ENCODE measurements at places on chromosomes 16 and 17.

DNA sequence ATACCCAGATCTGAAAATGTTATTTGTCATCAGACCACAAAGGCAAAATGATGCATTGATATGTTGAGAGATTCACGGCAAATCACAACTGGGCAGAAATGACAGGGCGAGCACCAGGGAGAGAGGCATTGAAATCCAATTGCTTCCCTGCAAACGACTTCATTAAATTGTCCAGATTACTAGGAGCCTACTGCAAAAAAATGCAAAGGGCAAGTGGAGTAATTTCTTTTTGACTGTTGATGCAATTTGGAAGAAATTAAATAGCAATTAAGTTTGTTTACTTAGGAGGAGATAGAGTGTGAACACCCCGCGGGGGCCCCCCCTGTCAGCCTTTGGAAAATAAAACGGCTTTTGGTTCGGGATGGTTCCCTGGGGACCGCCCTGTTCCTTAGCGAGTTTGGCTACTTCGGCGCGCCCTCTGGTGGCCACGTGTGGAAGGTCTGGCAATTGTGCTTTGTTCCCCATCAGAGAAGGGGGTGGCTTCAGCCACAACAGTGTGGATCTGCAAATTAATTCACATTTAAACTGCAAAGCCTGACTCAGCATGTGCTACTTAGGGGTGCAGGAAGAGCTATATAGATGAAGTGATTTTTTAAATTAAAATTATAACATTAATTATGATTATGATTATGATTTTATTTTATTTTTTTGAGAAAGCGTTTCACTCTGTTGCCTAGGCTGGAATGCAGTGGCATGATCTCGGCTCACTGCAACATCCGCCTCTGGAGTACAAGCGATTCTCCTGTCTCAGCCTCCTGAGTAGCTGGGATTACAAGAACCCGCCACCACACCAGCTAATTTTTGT, 14.5 kb upstream of the TMC7 start:
- DNase-seq = peak; percentile 52

DNA sequence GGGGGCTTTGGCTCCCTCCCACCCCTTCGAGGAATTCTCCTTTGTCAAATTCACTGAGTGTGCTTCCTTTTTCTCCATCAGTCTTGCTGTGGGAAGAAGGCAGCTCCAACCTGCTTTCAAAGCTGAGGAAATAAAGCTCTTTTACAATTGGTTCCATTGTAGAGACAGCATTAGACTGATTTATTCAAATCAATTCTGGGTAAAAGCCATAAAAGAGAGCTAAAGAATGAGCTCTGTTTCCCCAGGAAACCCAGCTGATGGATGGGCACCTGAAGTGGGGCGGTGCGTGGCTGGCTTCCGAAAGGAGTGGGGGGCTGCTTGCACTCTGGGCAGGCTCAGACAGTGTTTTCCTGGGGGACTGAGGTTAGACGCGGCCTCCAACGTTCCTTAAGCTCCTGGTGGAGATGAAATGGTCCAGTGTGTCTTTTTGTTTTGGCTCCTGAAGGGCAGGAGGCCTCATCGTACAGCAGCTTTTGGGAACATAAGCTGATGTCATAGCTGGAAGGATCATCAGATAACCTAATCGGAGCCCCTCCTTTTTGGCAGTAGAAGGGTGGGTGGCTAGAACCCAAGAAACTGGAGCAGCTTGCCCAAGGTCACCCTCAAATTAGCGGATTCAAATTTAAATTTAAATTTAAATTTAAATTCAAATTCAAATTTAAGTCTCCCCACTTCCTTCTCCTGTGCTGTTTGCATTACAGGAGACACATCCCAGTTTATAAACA, 128.5 kb upstream of the EEF2KMT start:
- DNase-seq = no peak

DNA sequence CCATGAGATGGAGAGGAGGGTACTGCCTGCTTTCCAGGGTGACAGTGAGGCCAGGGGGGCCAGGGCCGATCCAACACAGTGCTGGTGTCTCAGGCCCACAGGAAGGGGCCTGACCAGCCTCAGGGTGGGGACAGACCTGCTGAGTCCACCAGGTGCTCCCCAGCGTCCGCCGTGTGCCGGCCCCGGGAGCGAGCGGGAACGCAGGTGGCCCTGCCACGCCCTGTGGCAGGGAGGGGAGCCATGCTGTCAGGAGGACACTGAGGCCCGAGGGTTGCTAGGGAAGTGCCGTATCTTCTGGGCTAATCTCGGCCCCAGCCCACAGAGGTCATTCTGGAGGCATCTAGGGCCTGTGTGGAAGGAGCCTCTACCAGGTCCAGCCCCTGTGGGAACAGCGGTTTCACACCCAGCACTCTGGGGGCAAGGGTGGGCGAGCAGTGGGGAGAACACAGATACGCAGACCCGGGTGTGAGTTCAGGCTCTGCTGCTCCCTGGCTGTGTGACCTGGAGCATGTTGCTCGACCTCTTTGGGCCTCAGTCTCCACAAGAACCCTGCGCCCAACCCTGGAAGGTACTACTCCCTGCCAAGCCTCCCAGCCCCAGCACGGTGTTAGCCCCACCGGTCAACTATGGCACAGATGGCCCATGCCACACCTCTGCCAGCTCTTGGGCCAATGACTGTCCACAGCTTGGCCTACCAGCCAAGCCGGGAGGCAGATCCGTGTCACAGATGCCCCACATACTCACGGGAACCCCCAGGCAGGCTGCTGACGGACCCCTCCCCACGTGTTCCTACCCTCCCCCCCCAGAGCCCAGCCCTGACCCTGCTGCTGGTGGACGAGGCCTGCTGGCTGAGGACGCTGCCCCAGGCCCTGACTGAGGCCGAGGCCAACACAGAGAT, 43.9 kb upstream of the ZC3H18 start:
- no peak for DNase-seq

DNA sequence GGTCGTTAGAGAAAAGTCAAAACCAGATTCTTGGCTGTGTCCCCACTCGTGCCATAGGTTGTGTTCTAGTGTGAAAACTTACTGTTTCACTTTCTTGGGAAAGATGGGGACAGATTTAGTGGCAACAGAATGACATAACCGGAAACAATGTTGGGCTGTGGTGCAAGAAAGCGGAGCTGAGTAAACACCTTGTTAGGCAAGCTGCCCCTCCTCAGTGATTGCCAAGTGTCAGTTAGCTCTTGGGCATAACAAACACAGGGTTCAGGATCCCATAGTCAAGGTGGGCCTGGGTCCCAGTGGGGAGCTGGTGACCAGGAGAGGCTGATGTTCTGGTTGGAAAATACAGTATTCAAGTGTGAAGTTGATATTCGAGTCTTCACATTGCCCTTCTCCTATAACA, 15.4 kb downstream of the UBN1 start:
- DNase-seq = no peak

DNA sequence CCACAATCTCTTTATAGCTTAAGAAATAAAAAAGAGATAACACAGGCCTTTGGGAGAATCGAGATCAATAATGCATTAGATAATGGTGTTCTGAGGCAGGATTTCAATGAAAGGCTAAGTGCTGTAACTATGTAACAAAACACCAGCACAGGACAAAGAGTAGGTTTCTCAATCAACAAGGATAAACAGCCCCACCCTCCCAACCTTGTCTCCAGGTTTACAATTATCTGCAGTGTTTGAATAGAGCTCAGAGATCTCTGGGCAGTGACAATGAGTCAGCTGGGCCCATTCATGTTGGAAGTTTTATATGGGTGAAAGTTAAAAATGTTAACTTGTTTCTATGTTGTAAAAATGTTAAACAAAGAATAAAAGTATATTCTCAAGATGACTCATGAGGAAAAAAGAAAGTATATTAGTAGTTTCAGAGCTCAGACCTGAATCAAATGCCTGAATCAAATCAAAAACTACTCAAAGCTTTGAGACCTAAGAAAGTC, 17.0 kb upstream of the KRT20 start:
- DNase-seq = no peak

- peak; percentile 14 for DNase-seq
Observed at GRCh38 chr17:18076936-18077335, 10.8 kb upstream of the DRG2 start.

- no peak for DNase-seq
Observed at GRCh38 chr17:41223821-41224220, 2.6 kb upstream of the KRTAP9-2 start.

DNA sequence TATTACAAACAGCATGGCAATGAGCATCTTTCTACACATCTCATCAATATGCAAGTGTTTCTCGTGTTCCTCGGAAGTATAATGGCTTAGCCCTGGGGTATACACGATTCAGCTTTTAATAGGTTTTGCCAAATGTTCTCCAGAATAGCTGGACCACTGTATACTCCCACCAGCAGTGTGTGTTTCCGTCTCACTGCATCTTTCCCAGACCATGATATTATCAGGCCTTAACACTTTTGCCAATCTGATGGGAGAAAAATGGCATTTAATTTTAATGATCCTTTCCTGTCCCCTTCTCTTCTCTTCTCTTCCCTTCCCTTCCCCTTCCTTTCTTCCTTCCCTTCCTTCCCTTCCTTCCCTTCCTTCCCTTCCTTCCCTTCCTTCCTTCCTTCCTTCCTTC, 30.8 kb downstream of the PRKCB start:
- no peak for DNase-seq

- DNase-seq = no peak
Observed at GRCh38 chr17:77907497-77908461, 50.7 kb upstream of the TNRC6C start.

DNA sequence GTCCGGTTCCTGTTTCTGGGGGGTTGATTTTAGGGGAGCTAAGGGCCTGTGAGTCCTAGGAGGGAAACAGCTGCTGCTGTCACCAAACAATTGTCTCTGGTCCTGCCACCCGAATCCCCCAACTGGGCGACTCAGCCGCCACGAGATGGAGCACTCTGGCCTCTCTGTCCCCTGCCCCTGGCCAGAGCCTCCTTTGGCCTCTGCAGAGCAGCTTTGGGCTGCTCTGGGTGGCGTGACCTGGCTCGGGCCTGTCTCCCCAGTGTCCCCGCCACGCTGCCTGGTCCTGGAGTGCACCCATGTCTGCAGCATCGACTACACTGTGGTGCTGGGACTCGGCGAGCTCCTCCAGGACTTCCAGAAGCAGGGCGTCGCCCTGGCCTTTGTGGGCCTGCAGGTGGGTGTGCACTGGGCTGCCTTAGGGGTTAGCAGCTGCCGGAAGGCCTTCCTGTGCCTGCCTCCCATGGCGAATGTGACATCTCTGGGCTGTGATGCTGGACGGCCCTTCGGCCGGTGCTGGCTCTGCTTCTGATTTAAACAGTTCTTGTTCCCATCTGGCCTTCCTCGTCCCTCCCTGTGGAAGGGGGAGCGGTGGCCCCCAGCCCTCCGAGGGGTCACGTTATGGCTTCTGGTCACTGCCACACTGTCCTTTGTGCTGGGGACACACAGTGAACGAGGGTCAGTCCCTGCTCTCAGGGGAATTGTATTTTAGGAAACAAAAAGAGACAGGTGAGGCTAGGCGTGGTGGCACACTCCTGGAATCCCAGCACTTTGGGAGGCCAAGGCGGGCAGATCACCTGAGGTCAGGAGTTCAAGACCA, 11.6 kb upstream of the RNF213 start:
- no peak for DNase-seq

DNA sequence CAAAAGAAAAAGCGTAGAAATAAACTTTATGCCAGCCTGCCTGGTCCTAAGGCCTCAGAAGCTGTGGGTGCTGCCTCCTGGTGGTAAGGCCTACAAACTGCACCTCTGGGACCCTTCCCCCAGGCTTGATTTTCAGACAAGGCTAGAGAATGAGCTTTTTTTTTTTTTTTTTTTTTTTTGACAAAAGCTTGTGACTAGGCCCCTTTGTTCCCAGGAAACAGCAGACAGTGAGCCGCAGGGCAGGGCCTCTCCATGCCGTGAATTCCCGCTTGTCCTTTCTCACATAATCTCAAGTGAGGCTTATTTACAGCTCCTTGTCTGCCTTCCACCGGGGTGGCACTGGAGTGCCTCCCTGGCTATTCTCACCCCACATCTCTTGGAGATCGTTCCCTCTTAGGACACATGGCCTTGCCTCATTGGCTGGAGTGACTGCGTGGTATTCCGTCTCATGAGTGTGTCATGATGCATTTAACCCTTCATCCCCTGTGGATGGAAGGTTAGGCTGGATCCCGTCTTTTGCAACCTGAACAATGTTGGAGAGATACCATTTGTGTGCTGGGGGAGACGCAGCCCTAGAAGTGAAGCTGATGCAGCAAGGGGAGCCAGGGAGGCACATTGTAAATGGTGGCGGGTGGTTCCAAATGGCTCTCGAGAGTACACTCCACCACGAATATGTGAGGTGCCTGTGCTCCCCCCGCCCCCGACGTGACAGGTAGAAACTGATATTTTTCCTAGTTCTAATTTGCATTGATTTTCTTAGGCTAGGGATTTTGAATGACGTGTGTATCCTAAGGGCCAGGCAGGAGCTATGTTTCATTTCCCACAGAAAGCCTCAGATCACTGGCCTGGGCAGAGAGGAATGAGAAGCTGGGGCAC, 49.6 kb downstream of the USP22 start:
- peak; percentile 51 for DNase-seq

GRCh38 chr17:74200112-74200511, 3.4 kb upstream of the RPL38 start:
- DNase-seq = no peak

GRCh38 chr17:50909765-50910605, 43.8 kb upstream of the TOB1 start:
- DNase-seq = no peak

GRCh38 chr17:7887482-7888183, 956 bp upstream of the CHD3 start:
- DNase-seq = no peak

DNA sequence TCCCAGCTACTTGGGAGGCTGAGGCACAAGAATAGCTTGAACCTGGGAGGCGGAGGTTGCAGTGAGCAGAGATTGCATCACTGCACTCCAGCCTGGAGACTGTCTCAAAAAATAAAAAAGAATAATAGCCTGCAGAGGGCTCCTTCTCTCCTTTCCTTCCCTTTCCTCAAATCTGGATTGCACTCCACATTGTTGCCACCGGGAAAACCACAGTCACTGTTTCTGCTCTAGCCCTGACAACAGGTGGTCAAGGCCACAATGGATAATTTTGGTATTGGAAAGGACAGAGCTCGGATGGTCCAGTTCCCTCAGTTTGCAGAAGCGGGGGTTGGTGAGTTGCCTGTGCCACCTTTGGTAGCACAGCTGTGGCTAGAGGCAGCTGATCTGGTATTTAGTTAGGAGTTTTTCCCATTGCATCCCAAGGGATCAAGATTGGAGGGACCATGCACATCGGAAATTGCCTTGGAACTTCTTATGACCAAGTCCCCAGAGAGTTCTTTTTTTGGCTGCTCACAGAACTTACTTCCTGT, 44.7 kb upstream of the PRSS54 start:
- no peak for DNase-seq

GRCh38 chr16:49048557-49048956, 233.1 kb downstream of the CBLN1 start:
- DNase-seq = no peak

GRCh38 chr17:19513897-19514488, 19.7 kb upstream of the SLC47A1 start:
- DNase-seq = peak; percentile 31
